Stomach (tissue), 19 donors: ENCODE measurements at places on chromosomes 1 and 21. TPM values are rescaled to one million over a fixed set of nuclear protein-coding genes. Genes with fewer than 3 reads are reported as not detected.

Gene LCE1A
- total RNA-seq: not detected

Gene HAO2
- not detected for total RNA-seq

Gene GRIK1
- total RNA-seq: 0.45 TPM

Gene PTPN22
- total RNA-seq: 1.7 TPM

Gene SOAT1
- total RNA-seq: 8.9 TPM

Gene KIF21B
- 2.7 TPM for total RNA-seq

DNA sequence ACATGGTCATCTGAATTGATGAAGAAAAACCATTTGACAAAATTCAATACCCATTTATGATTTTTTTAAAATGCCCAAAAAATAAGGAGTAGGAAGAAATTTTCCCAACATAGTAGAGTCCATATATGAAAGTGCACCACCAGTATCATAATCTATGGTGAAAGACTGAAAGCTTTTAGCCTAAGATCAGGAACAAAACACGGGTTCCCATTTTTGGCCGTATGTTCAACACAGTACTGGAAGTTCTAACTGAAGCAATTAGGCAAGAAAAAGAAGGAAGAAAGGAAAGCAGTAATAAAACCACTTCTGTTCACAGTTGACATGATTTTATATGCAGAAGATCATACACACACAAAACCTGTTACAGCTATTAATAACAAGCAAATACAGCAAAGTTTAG lies 227.8 kb upstream of the RAB4A start:
- DNase-seq: no peak

DNA sequence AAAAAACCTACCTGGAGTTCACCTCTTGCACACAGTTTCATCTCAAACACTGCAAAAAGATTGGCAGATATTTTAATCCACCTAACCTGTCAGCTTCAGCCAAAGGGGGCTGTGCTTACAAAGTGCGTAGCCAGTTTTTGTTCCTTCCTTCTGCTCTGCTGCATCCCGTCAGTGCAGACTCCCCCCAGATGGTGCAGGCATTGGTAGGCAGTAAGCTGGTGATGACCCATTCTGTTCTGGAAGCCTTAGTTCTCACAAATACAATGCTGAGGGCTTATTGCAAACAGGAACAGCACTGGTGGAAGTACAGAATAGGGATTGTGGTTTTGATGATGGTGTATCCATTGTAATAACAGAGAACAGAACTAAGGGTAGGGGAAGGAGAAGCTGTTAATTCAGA lies 239.5 kb downstream of the RYR2 start:
- DNase-seq: no peak

DNA sequence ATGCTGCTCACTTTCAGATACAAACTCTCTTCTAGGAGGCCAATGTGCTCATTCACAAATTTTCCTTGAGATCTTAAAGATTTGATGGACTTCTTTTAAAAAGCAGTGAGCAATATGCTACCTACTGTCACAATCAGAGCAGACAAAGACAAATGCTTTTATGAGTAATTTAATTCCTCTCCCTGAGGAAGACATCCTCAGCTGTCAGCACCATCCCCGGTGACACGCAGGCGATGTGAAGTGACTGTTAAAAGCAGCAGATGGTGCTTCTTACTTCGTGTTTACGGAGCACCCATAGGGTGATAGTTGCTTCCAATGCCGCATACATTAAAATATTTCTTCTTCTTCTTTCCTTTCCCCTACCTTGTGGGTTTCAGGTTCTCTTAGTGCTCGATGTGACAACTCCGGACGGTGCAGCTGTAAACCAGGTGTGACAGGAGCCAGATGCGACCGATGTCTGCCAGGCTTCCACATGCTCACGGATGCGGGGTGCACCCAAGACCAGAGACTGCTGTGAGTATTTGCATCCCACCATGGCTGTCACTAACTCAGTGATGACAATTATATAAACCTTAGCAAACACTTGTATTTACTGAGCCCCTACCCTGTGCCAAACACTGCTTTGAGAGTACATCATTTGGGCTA lies 29.1 kb downstream of the LAMC2 start:
- no peak for DNase-seq

GRCh38 chr1:227888404-227889046 lies 59.2 kb downstream of the WNT9A start:
- peak; percentile 24 for DNase-seq

GRCh38 chr1:199046618-199047017 lies 407.8 kb downstream of the PTPRC start:
- no peak for DNase-seq

DNA sequence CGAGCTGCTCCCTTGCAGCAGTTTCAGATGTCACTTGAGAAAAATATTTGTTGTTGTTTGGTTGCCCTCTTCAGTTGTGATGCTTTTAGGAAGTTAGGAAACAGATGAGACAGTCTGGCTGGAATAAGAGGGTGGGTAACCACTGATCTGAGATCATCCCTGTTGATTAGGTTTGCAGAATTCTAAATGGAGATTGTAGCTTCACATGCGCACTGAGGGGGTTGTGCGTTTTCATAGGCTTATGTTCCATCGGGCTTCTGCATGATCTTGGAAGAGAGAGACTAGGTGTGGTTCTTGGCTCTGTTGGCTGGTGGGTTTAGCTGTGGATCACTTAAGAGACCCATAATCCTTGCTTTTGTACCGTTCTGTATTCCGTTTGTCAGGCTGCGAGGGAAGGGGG lies 108.1 kb downstream of the CAMTA1 start:
- DNase-seq: no peak

GRCh38 chr1:84960371-84960770 lies 36.5 kb downstream of the MCOLN2 start:
- no peak for DNase-seq

DNA sequence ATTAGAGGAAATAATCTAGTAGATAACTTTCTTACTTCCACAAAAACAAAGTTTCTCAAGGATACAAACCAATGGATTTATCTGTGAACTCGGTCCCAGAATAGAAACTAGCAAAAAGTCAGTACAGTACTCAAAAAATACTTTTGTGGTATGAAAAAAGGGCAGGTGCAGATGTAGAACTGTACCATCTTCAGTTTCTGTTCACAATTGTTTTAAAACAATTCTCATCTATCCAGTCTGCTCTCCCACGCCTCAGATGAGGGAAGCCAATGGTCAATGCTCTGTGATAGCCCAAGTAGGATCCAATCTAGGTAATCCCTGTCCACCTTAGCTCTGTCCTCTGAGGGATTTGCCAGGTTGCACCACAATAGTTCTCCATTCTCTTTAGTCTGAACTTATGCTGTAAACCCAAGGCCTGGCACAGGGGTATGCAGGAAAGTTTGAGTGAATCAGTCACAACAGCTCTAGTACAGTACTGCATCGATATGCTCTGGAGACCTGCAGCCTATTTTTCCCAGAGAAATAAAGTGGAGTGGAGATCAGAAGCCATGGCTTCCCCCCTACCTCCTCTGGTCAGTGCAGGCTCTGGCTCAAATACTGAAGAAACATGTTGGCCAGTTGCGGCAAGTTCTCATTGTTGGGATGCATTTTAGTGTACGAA lies 1.4 kb downstream of the KTI12 start:
- peak; percentile 6 for DNase-seq

DNA sequence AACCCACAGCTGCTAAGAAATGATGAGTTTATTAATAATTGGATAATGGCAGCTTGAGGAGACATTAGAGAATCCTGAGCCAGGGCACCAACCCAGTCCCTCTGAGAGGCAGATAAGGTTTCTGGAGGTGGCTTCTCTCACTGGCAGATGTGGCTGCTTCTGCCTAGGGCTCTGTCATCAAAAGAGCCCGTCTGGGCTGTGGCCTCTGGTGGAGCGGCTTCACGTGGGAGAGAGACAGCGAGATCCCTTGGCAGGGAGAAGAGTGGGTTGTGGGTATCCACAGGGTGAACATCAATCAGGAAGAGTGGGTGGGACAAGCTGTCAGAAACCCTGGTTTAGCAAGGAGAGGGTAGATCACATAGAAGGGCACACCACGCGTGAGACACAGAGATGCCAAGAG lies 30.0 kb downstream of the VWA5B1 start:
- DNase-seq: no peak

DNA sequence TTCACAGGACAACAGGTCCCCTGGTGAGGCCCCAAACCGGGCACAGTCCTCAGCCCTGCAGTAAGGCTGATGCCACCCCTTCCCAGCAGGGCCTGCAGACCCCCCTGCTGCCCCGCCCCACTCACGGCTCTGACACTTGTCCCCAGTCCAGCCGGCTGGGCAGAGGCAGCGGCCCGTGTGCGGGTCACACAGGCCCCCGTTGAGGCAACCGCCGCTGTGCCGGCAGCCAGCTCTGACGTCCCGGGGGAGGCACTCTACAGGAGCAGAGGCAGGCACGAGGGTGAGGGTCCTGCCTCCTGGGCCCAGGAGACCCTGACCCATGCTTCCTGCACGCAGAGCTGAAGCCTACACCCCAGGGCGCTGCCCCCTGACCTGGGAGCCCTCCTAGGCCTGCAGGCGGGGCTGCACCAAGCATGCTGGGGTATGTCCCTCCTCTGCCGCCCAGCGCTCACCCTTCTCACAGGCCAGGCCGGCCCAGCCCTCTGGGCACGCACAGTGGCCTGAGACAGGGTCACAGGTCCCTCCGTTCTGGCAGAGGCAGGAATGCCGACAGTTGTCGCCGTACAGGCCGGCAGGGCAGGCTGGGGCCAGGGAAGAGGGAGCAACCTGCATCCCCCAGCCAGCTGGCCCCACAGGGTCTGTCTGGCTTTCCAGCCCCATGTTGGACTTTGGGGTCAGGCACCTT lies 43.9 kb downstream of the ARHGEF16 start:
- no peak for DNase-seq

DNA sequence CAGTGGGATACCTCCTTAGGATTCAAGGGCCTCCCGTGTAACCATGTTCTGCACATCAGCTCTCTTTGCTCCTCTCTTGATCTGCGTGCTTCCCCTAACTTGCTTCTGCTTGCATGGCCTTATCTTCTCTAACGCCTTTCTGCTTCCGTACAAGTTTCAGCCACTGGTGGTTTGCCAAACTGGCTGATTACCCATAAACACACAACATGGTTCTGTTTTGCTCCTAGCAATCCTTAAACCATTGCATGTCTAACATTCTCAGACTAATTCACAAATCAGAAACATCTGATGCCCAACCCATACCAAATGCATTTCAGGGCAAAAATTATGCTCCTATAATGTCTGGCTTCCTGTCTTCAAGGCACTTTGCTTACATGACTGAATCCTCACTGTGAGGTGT lies 166.4 kb downstream of the PBX1 start:
- DNase-seq: no peak

- peak; percentile 34 for DNase-seq
Observed at GRCh38 chr1:45442272-45442671, 48.7 kb downstream of the TESK2 start.

DNA sequence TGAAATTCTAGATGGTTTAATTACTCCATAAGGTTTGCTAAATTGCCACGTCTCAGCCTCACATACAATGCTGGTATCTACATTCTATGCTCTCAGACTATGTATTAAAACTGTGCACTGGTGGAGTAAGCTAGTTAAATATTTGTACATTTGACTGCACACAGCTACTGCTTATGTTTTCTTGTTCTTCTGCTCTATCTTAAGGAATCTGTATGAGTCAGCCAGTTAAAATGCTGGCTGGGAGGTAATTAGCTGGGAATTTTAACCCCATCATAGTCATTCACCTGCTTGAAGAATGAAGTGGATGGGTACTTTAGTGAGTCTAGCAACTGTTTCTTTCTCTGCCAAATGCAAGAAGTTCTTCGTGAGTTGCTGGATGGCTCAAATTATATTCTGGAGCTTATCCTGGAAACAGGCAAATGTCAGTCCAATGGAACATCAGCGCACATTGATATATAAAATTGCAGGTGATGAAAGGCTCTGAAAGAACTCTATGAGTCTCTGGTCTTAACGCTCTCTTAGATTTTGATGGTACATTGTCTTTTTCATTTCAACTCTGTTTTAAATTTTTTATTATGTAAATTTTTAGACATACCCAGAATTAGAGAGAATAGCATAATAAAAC lies 83.4 kb downstream of the BACH1 start:
- peak; percentile 30 for DNase-seq

DNA sequence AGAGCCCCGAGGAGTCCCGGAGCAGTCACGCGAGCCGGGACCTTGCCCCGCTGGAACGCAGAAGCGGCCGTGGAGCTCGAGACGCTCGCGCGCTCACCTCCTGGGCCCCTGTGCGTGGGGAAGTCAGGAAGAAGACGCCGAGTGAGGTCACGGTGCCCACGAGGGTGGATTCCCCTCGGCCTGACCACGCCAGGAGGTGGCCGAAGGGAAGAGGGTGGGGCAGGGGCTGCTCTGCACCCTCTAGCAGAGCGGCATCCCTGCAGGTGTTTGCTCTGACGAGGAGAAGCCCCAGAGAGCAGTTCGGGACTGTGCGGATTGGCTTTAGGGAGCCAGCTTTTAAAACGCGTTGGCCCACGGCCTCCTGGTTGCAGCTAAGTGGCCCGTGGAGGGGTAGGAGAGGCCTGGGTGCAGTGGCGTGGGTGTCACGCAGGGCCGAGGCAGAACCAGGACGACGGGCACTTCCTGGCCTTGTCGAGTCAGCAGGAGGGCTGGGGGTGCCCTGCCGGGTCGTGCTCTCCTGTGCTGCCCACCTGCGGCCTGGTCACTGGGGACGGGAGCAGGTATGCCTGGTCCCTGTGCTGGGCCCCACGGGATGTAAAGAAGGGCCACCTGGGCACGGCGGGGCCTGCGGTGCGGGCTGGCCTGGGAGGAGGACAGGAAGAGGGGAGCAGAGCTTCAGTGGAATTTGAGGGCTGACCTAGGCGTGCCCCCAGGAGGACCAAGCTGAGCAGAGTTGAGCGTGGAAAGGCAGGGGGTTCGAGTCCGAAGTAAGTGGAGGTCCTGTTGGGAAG lies 1.0 kb downstream of the PDXK start:
- DNase-seq: peak; percentile 58

DNA sequence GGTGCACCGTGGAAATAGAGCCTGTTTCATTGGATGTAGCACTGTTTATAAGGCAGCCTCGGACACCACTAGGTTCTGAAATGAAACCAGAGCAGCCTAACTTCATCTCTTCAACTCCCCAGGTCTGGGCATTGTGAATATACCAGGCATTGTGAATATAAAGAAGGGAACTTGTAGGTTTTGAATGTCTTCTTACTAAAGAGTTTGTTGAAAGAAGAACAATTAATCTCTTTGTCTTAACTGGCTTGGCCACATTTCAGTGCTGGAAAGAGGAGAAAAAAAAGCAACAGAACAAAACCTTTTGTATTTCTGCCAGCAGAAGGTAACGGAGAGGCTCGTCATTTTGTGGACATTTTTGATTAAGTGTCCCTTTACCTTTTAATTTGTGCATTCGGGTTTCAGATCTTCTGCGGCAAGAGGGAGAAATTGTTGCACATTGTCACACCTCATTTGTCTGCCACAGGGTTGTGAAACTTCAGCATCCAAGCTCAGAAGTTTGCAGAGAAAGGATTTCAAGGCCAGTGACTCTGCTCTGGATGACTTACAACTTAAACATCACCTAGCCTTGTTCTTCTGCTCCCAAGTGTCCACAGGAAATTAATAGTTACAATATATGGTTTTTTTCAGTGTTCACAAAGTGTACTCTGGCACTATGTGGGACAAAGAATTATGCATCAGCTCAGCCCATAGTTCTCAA lies 158.3 kb downstream of the KAZN start:
- DNase-seq: no peak

GRCh38 chr1:184945029-184945428 lies 29.3 kb downstream of the NIBAN1 start:
- no peak for DNase-seq
